ENCODE measurements at places on chromosomes 11 and 22.

- no peak for DNase-seq
These were observed 38.5 kb downstream of the CWC15 start for GRCh38 chr11:94934846-94935245.

GRCh38 chr22:37777122-37777687 lies 30.5 kb upstream of the GCAT start:
- peak; percentile 89 for DNase-seq

GRCh38 chr11:24267014-24267413 lies 229.8 kb upstream of the LUZP2 start:
- no peak for DNase-seq

DNA sequence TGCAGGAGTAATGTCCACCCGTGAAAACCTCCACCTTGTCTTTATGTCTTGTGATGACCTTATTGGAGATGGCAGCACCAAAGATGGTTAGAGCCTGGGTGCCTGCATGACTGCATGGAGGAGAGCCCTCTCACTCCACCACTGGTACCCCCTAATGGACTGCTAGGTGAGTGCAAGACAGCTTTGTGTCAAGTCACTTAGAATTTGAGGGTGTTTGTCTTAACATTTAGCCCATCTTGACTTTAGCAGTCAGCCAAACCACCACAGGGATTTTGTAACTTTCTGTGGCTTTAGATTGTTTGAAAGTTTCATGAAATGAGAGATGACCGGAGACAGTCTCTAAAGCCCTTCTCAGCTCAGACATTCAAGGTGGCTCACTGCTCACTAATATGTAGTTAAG lies 232.9 kb upstream of the NCAM1 start:
- peak; percentile 30 for DNase-seq

Data from islet precursor cell (in vitro differentiated cells).